ENCODE measurements at places on chromosomes 4 and X. TPM values are rescaled to one million over a fixed set of nuclear protein-coding genes. Genes with fewer than 3 reads are reported as not detected.

- DNase-seq = no peak
Measured at GRCh38 chr4:152941411-152941810, 5.3 kb downstream of the FHDC1 start.

GRCh38 chrX:55488006-55488592, 1.5 kb downstream of the USP51 start:
- no peak for DNase-seq

DNA sequence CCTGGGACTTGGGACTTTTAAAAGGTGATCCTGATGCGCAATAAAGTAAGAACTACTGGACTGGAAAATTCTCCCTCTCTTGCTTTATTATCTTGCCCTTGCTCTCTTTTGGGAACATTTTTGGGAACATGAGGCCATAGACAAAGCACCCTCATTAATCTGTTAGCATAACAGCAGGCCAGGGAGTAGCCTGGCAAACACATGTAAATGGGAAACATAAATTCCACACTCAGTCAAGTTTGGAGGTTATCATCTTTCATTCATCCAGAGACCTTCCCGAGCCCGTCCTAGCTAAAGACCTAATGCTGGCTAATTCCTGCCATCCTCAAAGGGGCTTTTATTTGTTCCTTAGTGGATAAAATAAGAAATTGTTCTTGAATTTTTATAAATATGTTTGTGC, 162.8 kb upstream of the ARX start:
- no peak for DNase-seq

DNA sequence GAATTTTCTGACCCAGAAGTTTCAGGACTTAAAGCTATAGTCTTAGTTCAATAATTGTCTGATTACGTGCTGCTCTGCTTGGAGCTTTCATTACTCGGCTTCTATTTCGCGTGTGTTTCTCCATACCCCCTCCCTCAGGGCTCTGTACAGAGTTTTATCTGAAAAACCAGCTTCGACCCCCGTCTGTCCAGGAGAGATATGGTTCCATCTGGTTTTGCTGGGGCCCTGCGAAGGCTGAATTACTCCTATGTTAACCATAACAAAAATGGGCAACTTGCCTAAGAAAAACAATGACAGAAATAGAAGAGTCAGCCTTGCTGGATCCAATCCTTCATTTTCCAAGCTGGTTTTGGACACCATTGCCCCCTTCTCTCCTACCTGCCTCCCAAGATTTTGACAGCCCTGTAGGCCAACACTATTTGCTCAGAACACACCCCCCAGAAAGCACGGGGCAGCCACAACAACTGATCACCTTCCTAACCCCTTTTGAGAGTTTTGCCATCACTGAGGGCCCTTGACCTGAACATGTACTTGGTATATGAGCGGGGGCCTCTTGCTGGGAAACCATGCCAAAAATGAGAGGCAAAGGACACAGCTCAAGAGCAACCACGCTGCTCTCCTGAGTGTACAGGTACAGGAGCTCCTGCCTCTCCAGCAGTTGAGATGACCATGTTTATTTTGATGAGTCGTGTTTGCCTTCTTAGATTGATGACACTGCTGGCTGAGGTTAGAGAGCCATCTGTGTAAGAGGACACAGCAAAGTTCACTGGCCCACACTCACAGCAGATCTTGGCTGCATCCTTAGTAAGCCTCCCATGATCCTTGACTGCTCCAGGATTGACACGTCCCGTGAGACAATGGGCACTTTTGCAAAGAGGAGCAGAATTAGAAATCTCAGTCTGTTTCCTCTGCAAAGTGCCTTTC, 36.2 kb upstream of the ATP6AP2 start:
- no peak for DNase-seq

DNA sequence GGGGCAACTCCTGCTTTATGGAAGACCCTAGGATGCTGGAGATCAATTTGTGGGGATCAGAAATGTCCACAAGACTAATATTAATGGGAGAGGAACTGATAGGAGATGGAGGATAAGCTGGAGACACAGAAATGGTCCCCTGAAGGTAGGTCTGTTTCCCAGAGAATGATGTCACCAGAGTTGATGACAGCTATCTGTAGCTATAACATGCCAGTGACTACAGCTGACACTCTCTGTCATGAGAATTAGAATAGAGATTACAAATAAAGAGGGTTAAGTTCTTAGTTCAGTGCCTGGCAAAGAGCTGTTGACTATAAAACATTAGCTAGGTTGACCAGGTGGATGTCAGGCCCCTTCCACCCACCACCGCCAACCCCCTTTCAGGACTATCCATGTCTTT, 9.3 kb downstream of the BST1 start:
- DNase-seq = no peak

DNA sequence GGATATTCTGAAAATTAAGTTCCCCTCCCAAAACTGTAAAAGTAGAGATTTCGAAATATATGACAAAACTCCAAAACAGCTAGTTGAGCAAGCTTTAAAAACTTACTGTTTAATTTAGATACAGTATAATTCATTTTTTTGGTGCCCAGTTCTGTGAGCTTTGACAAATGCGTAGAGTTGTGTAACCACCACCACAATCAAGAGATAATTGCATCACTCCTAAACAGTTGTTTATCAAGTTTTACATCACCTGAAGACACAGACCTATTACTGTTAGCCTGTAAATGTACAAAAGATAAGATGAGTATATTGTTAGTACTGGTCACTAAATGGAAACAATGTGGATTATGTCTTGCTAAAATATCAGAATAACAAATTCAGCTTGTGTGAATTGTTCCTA, 62.3 kb downstream of the ALG13 start:
- no peak for DNase-seq

- no peak for DNase-seq
Measured at GRCh38 chr4:1706358-1706757, 5.8 kb downstream of the SLBP start.

GRCh38 chr4:13349096-13349495, 135.0 kb downstream of the RAB28 start:
- DNase-seq = no peak

UCP1 gene
- not detected for total RNA-seq

Measured in mucosa of descending colon (tissue), 3 donors.